Heart right ventricle (tissue), 16 donors: ENCODE measurements at places on chromosomes 7 and 10. TPM values are rescaled to one million over a fixed set of nuclear protein-coding genes. Genes with fewer than 3 reads are reported as not detected.

The IFIT1B gene
- total RNA-seq: not detected

The ZMIZ1 gene
- total RNA-seq: 48.4 TPM

The CCL26 gene
- 0.85 TPM for total RNA-seq

The GIMAP5 gene
- 7.9 TPM for total RNA-seq

The LIPN gene
- total RNA-seq: not detected

The GPR26 gene
- not detected for total RNA-seq

The WNT16 gene
- not detected for total RNA-seq

The PTPN20 gene
- total RNA-seq: 28.1 TPM

The MRLN gene
- not detected for total RNA-seq

The ACTL6B gene
- not detected for total RNA-seq

The AKR1E2 gene
- total RNA-seq: 5.8 TPM

The PKD2L1 gene
- not detected for total RNA-seq

GRCh38 chr10:80199828-80200227 is 5.5 kb downstream of the ANXA11 start:
- DNase-seq: no peak

DNA sequence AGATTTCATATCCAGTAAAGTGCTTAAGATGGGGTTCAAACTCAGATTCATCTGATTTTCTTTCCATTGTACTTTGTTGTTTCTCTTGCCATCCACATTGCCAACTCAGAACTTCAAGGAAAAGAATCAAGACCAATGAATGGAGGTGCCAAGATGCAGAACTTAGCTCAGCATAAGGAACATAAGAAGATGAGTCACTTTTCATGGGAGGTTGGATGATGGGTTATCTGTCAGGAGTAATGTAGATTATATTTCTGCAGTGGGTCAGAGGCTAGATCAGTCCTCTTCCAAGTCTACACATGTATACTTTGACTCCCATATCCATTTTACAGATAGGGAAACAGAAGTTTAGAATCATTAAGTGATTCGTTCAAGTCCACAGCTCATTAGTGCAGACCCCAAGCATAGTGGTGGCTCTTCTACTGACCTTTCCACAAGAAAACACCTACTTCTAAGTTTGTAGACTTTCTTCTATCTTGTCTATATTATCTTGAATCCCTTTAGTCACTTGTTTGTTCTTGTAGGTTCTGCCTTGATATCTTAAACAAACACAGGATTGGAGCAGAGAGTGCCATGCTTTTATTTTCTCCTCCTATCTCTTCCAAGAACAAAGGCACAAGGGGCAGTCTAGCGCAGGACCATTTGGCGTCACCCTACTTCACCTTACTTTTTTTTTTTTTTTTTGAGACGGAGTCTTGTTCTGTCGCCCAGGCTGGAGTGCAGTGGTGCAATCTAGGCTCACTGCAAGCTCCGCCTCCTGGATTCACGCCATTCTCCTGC is 14.0 kb upstream of the ADD3 start:
- no peak for DNase-seq

GRCh38 chr10:4103603-4104002 is 318.6 kb upstream of the KLF6 start:
- DNase-seq: no peak

- DNase-seq: no peak
These were observed 8.8 kb downstream of the PARP12 start for GRCh38 chr7:140053812-140054539.

DNA sequence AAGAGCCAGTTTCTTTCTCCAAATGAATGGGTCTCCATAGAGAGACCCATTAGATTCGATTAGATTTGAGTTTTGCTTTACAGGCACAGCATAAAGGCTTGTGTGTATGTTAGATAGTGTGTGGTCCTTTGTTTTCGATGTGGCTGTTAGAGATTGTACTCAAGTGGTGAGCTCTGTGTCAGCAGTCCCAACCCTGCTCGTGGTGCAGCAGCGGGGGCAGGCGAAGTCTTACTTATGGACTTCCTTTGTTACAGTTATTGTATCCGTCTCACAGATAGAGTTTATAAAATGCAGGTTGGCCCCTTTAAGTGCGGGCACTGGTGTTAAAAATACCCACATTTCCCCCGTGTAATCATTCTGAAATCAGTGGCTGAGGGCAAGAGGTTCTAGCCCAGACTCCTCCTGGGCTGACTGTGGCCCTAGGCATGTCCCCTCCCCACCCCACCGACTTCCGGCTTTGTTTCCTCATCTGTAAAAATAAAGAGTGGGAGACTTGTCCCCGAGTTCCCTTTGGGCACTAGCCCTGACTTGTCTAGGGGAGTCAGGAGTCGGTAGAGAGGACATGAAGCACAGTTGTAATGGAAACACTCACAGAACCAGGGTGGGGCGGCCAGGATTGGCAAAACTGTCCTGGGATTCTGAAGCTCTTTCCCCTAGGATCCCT is 28.6 kb downstream of the MTURN start:
- no peak for DNase-seq

DNA sequence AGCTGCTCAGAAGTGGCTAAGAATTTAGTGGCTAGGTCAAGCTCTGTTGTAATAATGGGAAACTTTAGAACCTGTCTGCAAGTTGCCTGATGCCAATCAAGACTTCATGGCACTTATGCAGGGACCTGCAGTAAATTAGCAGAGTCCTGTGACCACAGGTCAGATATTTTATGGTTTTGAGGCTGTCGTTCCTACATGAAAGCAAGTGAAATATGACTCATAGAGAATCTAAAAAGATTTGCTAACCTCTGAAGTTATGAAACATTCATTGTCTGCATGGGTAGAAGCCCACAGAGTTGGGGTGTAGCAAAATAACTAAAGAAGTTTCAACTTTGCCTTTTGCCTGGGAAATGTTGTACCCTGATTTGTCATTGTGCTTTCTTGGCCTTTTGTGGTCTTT is 32.3 kb downstream of the SLC39A12 start:
- no peak for DNase-seq

GRCh38 chr7:114047889-114048288 is 129.1 kb upstream of the PPP1R3A start:
- no peak for DNase-seq

DNA sequence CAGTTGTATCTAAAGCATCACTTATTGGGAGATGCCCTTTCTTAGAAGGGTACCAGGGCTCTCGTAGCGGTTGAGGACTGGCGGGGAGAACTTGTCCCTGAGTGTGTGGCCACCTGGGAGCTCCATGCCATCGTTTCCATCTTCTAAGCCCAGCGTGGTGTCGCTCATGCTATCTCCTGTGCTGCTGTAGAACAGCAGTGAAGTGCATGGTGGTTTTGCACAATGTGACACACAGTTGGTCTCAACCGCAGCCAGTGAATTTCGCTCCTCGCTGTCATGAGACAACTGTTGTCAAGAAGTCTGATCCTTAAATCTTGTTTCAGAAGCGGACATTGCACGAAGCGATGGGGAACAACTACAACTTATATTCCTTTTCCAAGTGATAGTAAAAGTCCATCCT is 283.4 kb downstream of the GRID1 start:
- DNase-seq: no peak

DNA sequence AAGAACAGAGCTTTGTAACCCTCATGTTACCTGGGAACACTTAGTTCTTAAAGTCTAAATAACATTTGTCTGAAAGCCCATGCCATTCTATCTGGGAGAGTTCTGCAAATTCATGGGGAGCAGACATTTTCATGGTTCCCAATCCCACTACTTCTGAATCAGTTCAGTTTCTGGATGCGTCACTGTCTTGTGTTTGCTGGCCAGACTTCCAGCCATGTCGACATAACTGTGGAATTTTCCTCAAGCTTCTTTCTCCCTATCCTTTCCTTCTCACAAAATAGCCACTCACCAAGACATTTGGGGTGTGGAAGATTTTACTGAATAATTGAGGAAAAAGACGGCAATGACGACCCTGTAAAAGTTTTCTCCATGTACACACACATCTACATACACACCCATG is 272.5 kb downstream of the NEBL start:
- DNase-seq: peak; percentile 29

- no peak for DNase-seq
These were observed 866.3 kb upstream of the LRRN3 start for GRCh38 chr7:110224643-110225042.

- DNase-seq: no peak
These were observed 6.4 kb downstream of the CARD11 start for GRCh38 chr7:3037259-3037658.

- no peak for DNase-seq
These were observed 171.3 kb downstream of the TPST1 start for GRCh38 chr7:66376264-66376945.

DNA sequence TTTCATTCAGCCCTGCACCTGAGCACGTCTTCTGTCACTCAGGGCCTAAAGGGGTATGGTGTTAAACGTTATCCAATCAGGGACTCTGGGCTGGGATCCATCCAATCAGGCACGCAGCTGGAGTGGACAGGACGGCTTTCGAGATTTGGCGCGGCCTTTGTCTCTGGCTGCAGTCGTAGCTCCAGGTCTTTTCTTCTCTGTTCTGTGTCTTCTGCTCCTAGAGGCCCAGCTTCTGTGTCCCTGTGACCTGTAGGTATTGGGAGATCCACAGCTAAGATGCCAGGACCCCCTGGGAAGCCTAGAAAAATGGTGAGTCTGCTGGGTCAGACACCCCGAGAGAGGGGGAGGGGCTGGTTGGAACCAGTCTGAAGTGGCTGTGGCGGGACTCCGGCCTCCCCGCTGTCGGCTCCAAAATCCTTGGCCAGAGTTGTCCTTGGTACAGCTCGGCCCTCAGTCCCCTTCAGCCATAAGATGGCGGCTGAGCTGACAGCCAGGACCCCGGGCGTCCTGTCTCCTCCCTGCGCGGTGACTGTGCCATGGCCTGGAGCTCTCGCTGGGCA is 11.7 kb upstream of the ZNF680 start:
- peak; percentile 62 for DNase-seq

DNA sequence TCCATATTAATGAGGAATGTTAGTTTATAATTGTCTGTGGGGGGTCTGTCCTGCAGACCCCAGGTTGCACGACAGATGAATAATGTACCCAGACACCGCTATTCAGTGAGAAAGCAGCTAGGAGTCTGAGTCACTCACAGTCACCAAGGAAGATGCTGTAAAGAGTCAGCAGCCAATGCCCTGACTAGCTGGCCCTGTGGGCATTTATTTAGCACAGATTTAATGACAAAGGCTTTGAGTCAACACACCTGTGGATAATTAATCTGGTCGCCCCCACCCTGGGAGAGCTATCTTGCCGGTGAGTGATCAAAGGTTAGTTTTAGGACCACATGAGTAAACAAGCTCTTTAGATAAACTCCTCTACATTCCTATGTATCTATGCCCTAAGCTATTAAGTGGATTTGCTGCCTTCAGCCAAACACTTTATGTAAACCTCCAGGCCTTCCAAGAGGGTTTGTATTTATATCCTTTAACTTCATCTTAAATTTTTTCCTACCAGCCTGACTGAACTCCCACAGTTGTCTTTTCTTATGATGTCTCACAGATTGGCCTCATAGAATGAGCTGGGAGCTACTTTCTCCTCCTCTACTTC is 180.0 kb upstream of the ADCY1 start:
- DNase-seq: no peak

GRCh38 chr10:62071846-62072281 is 170.4 kb downstream of the ARID5B start:
- no peak for DNase-seq

- DNase-seq: no peak
These were observed 74.0 kb downstream of the ARID5B start for GRCh38 chr10:61975391-61975932.

GRCh38 chr10:672203-672602 is 17.3 kb downstream of the DIP2C start:
- no peak for DNase-seq

- no peak for DNase-seq
These were observed 3.9 kb upstream of the NRF1 start for GRCh38 chr7:129607471-129608120.

DNA sequence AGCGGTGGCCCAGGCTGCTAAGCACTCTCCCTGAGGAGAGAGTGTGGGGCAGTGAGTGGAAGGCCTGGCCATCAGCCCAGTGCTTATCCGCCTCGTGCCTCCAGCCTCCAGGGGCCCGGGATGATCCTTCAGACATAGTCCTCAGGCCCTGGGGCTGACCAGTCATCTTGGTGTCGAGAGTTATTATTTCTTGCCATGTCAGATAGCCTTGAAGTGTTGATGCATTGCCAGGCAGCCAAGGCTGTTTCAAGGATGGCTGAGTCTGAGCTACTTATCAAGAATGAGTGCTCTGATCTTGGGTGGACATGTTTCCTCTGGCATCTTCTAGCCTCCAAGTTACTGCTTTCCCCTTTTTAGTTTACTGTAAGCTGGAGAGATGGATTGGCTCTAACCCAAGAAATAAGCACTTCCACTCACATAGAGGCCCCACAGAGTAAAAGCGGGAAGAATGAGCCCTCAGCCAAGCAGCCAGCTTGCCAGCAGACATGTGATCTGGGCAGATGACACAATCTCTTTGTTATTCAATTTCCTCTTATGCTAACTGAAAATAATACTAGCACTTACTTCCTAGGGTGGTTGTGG is 136.5 kb upstream of the NAMPT start:
- DNase-seq: peak; percentile 65

DNA sequence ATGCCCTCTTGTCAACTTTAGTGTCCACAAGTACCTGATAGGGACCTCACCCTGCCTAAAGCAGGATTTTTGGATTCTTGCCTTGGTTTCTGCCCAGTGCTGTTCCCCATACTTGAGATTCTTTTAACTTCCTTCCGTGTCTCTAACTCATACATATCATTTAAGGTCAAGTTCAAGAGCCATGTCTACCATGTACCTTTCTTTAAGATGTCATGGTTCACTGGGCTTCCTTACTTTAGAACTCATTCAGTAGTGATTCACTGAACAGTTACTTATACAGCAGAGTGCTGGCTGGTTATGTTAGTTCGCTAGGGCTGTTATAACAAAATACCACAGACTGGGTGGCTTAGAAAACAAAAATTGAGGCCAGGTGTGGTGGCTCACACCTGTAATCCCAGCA is 5.0 kb upstream of the CFAP58 start:
- DNase-seq: no peak

DNA sequence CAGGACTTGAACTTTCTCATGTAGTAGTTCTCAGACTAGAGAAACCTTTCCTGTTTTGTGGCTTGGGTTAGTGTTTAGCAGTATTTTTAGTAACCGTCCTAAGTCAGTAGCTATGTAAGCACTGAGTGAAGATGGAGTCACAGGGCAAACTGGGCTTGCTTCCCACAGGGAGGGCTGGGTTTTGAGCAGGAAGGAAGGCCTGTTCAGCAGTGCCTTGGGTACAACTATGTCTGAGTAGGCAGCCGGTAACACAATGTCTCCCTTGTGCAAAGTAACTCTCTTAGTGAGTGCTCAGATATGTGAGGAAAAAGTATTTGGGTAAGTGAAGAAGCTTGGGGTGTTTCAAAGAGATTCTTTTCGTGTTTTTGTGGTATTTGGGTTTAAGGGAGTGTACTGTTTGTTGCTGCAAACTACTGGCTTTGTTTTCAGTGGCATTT is 96.4 kb downstream of the CCSER2 start:
- DNase-seq: peak; percentile 71

GRCh38 chr7:19121977-19122588 is 4.6 kb upstream of the TWIST1 start:
- no peak for DNase-seq

GRCh38 chr7:19920705-19921104 is 147.3 kb upstream of the TMEM196 start:
- no peak for DNase-seq
